ENCODE measurements at places on chromosomes 3 and 15.

DNA sequence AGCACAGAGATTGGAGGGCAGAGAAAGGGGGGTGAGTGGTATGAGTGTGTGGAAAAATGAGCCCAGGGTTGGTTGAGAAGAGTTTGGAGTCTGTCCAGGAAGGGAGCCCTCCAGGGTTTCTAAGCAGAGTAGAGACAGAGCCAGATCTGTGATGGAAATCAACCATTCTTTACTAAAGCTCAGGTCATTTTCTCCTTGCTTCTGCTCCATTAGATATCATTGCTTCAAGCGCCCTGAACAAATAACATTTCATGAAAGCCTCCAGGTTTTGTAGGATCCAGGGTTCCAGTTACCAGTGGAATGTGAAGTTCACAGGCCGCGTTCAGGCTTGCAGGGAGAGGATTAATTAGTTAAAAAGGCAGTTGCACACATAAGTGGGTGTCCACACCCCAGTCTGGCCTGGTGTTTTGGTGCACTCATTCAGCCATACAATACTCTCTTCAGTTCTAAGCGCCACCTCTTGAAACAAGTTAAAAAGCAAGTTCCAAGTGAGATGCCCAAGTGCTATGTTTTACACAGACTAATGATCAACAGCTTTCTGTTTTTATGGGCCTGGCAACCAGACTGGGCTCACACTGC is 16.4 kb upstream of the BOC start:
- no peak for ATAC-seq

- ATAC-seq, result no peak
Measured at GRCh38 chr15:90782442-90782841, 65.3 kb downstream of the BLM start.

- ATAC-seq, result no peak
Measured at GRCh38 chr3:126501736-126502135, 15.8 kb downstream of the UROC1 start.

DNA sequence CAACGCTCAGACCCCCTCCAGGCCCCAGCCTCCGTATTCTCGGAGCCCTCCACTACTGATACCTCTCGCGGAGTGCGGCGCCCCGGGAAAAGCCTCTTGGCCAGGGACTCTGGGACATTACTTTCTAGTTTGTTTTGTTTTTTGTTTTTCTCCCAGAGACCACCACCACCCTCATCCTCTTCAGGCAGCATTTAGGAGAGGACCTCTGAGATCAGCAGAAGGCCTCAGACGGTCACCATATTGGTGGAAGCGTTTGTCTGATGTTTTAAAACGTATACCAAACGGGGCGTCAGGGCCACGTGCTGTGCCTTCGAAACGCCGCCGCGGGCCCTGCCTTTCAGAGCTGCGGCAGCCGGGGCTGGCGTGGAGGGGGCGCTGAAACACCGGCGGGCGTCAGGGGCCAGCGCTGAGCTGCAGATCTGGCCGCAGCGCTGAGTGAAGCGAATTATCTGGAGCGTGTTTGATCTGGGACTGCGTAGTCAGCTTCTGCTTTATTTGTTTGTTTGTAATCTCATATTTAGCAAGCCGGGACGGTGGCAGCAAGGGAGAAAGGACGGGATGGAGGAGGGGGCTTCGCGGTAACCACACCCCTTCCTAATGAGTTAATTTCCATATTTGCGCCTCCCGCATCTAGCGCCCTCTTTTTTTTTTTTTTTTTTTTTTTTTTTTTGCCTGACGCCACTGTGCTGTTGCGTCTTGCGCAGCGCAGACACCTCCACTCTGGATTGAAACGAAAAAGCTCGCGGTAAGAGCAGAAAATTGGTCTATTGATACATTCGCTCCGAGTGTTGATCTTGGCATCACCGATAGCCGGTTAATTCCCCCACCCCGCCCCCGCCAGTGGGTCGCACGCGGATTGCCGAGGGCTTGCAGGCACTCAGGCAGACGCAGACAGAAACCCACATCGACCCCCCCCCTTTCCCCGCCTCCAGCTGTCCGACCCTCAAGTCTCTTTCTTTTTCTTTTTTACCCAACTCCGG is 14.9 kb downstream of the SOX2 start:
- ATAC-seq, result no peak

GRCh38 chr3:72196377-72196929 is 411.5 kb upstream of the PROK2 start:
- ATAC-seq, result no peak

- ATAC-seq, result no peak
Measured at GRCh38 chr3:148815316-148816110, 12.1 kb upstream of the CPB1 start.
